ENCODE measurements at places on chromosomes 5 and 9.
A peak's percentile ranks its signal among the peaks of the same experiment; 100 is the strongest.

- no peak for DNase-seq
Measured at GRCh38 chr9:136671254-136671614, 8.5 kb downstream of the EGFL7 start.

GRCh38 chr5:60295423-60295822 is 401.9 kb upstream of the PDE4D start:
- no peak for DNase-seq

- no peak for DNase-seq
Measured at GRCh38 chr5:138339091-138339456, 1.0 kb downstream of the FAM53C start.

DNA sequence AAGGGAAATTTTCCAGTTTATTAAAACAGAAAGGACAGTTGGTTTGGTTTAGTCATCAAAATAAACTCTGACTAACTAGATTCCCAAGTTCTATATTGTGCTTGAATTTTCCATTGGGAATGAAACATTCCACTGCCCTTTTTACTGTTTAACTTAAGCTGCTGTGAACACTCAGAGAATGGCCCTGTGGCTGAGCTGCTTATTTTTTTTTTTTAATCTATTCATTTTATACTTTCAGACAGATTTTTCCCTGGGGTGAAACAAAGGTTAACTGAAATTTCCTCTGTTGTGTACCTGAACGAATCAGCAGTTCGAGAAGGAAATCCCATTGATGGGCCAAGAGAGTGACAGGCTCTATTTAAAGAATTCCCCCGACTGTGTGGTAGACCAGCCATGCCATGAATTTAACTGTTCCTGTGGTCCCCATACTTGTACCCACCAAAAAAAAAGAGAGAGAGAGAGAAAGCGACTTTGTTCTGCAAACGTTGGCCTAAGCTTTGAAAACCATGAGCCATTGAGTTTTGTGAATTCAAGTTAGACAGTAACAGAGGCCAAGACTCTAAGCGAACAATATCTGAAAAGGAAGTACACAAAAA is 138.7 kb upstream of the GRHPR start:
- no peak for DNase-seq

DNA sequence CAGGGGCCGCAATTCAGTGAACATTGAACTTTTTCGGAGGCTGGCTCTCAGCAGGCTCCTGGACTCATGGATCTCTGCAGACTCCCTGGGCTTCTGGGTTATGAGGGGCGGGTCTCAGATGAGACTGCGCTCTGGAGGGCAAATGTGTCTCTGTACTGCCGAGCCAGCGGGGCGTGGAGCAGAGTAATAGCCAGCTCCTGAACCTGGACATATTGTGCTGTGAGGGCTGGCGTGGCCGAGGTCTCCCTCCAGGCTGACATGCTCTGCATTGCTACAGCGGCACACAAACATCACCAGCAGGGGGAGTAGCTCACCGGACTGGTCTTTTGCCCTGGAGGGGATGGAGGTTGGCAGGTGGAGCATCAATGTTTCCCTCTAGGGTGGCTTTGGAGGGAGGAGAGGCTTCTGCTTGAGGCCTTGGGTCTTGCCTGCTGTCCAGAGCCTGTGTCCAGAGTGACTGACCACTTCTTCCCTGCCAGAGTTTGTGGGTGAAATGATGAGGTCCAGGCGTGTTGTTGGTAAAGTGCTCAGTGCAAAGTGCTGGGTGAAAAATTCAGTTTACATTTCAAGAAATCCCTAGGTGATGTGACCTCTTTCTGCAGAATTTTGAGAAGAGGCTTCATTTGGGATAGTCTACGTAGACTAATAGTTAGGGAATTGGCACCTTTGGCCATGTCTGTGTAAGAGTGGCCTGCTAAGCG is 10.9 kb upstream of the GADD45G start:
- peak; percentile 38 for DNase-seq

- DNase-seq: peak; percentile 27
Measured at GRCh38 chr5:140402258-140403074, 833 bp downstream of the ANKHD1 start.

GRCh38 chr9:81566074-81566698 is 123.2 kb downstream of the TLE1 start:
- DNase-seq: no peak

- DNase-seq: no peak
Measured at GRCh38 chr5:124655921-124656511, 90.4 kb downstream of the ZNF608 start.

- no peak for DNase-seq
Measured at GRCh38 chr9:125648294-125648693, 58.7 kb downstream of the MAPKAP1 start.

Measured in activated CD8-positive, alpha-beta memory T cell treated with anti-CD3 and anti-CD28 coated beads for 4 hours (primary cell).